ENCODE measurements at places on chromosomes 7 and 10.

- DNase-seq = no peak
Measured at GRCh38 chr7:20730611-20731010, 56.1 kb downstream of the SP8 start.

GRCh38 chr7:83976302-83976701, 218.3 kb downstream of the SEMA3A start:
- no peak for DNase-seq

DNA sequence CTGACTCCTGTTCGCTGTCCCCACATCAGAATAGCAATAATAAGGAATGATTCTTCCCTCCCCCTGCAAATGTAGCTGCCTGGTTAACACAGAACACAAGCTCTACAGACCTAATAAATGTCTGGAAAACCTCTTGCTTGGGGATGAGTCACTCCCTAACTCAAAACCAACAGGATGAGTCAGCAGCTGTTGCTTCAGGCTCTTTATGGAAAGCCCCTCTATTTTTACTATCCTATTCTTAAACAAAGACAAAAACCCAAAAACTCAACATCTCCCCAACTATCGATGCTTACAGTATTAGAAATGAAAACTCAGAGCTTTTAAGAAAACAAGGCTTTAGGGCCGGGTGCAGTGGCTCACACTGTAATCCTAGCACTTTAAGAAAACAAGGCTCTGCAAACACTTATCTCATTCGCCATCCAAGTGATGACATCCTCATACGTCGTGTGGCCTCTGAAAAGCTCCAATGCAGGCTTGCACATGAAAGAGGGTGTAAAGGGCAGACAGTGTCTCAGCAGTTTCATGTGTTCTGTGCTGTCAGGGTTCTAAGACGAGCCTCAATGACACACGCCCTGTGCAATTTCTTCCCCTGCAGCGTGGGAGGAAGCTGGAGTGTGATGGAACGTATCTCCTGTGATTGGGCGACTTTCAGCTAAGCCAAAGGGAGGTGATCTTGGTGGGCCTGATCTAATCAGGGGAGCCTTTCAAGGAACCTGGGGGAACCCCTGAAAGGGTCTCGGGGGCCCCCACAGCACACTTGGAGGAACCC, 70.1 kb downstream of the AMZ1 start:
- DNase-seq = no peak

GRCh38 chr7:153943457-153943856, 108.7 kb upstream of the DPP6 start:
- no peak for DNase-seq

GRCh38 chr10:63382066-63382465, 83.7 kb downstream of the JMJD1C start:
- no peak for DNase-seq

DNA sequence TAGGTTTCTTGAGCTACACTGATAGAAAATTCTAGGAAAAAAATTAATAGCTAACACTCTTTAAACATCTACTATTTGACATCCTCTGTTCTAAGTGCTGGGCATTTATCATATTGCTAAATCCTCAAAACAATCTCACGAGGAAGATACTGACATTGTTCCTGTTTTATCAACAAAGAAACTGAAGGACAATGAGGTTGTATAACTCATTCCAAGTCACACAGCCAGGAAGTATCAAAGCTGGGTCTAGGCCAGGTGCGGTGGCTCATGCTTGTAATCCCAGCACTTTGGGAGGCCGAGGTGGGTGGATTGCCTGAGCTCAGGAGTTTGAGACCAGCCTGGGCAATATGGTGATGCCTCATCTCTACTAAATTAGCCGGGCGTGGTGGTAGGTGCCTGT, 51.6 kb upstream of the IL6 start:
- no peak for DNase-seq

GRCh38 chr7:28104811-28105210, 75.8 kb downstream of the JAZF1 start:
- DNase-seq = no peak

GRCh38 chr10:99450156-99450555, 19.7 kb upstream of the GOT1 start:
- no peak for DNase-seq

- no peak for DNase-seq
Measured at GRCh38 chr10:122181876-122182275, 89.2 kb upstream of the BTBD16 start.

GRCh38 chr10:7523656-7524055, 112.8 kb upstream of the SFMBT2 start:
- DNase-seq = no peak

DNA sequence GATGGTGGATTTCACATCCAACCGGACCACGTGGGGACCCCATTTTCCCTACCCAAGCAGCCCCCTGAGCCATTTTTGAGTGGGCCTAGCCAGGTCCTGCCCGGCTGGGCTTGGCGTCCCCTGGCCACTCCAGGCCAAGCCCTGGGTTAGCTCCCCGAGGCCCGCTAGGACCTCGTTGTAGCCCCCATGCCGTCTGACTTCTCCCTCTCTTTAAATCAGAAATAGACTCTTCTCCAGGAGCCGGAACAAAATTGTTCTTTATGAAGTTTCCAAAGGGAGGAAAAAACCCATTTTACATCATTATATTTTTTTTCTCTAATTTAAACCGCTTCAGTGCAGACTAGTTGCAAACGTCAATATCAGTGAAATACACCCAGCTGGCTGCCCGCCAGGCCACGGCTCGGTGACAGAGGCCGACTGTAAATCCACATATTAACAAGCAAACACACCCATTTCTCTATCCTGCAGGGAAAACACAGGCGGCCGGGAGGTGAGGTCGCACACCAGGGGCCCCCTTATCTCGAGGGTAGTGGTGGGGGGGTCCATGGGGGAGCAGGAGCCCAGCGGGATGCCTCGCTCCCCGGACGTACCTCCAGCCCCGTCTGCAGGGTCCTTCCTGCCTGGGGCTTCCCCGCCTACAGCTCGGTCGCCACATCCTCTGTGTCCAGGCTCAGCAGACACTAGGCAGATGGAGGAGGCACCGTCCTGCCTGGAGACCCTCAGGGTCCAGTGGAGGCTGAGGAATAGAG, 72.7 kb downstream of the ELFN1 start:
- DNase-seq = peak; percentile 46

GRCh38 chr10:96548589-96548988, 34.9 kb upstream of the TLL2 start:
- no peak for DNase-seq

DNA sequence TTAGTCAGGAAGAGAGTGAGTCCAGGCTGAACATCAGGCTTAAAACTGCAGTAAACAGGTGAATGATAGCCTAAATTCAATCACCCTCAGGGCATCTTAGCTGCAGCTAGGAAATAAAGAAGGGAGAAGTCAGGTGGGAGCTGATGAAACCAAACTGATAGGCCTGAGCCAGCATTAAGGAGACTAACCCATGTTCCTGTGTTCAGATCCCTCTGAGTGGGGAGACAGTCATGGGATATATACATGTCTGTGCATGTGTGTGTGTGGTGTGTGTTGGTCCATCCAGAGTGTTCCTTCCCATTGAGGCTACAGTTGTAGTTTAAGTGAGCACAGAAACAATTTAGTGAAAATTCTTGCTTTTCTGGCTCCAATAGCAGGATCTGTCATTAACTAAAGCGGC, 480.9 kb downstream of the PHTF2 start:
- DNase-seq = no peak

DNA sequence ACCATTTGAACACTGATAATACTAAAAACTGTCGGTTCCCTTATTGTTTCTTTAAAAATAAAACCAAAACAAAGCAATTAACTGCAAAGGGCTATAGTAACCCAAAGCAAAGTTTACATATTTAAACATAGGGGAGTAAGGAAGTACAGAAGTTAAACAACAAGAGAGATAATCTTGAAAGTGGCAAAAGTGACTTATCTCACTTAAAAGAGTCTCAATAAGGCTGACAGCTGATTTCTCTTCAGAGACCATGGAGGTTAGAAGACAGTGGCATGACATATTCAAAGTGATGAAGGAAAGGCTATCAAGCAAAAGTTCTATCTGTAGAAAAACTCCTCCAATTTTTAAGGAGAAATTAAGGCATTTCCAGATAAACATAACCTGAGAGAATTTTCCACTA, 233.5 kb upstream of the HDAC9 start:
- DNase-seq = no peak

DNA sequence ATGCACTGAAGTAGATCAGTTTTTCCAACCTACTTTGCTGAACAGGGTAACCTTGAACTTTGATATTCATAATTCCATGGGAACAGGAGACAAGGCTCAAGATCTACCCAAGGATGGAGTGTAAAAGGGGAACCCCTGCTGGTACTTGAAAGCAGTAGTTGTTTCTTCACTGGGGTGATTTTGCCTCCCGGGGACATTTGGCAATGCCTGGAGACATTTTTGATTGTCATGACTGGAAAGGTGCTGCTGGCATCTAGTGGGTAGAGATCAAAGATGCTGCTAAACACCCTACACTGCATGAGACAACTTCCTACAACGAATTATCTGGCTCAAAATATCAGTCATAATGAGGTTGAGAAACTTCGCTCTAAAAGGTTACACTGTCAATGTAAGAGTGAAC, 214.8 kb upstream of the CTBP2 start:
- DNase-seq = no peak

- no peak for DNase-seq
Measured at GRCh38 chr10:71616817-71617654, 102.5 kb downstream of the C10orf105 start.

DNA sequence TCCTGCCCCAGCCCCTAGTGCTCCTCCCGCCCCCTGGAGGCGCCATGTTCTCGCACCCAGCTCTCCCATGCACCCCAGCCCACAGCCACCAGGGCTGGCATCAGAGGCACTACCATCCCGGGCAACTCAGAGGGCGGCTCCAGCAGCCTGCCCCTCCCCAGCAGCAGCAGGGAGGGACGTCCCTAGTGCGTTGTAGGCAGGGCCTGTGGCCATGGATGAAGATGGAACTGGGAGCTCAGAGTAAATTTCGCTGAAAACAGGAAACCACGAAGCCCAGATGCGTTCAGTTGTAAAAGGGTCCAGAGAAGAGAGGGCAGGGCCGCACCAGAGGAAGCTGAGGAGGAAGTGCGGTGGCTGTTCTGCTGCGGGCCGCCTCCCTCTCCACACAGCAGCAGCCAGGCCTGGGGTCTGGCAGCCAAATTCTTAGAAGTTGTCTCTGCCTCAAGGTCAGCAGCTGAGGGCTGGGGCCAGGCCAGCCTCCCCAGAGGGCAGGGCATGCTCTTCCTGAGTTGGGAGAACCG, 24.6 kb downstream of the VSIR start:
- peak; percentile 68 for DNase-seq

- no peak for DNase-seq
Measured at GRCh38 chr7:40237731-40238130, 102.9 kb downstream of the SUGCT start.

DNA sequence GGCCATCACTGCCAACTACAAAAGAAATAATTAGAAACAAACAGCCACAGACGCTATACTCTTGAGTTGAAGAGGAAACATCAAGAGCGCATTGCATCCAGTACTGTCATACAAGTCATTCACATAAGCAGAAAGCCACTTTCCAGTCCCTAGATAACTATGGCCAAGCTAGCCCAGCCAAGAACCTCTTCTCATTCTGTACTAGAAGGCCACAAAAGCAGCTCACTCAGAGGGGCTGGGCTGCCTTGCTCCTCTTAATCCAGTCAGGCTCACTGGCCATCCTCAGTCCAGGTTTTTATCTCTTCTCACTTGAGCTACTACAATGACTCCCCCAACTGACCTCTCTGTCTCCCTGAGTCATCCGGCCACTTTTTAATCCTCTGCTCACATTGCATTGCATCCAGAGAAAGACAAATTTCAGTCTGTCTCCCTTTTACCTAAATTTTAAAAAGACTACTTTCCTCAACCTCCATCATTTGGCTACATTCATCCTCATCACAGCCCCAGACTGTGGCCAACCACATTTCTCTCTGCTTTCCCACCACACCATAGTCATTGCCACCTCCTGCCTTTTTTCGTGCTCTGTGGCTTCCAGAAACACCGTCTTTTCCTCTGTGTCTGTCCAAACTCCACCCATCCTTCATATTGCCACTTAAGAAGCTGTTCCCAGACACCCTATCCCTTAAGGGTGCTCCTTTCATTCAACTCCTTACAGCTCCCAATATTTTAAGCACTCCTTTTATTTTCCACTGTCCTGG, 25.0 kb downstream of the PPP1R3C start:
- DNase-seq = no peak

GRCh38 chr10:70175516-70175915, 5.2 kb upstream of the SAR1A start:
- no peak for DNase-seq

DNA sequence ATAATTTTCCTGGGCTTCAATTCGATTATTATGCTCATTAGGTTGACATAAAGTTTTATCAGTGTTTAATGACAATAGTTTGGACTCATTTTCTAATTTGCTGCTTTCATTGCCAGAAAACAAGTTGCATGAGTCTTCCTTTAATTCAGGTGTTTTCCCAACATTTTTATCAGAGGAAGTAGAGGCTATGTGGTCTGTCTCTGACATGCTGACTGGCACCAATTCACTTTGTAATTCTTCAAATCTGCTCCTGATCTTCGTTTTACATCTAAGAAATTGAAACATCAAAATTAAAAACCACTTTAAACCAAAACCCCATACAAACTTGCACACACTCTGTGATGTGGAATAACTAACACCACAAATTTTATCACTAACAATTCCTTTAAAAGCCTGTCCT, 10.9 kb downstream of the CCDC186 start:
- no peak for DNase-seq

- no peak for DNase-seq
Measured at GRCh38 chr10:108050626-108051025, 886.1 kb upstream of the SORCS1 start.

DNA sequence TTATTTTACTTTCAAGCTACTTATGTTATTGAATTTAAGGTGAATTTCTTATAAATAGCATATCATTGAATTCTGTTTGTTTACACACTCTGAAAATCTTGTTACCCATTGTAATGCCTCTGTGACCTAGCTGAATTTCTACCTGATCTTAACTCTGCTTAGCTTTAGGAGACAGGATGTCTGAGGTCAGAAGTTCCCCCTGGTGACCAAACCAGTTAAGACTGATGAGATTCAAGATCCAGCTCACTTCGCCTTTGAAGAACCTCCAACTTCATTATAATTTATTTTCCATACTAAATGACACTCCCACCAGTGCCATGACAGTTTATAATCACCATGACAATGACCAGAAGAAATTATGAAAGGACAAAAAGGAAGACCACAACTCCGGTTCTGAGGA, 213.4 kb upstream of the CDC14C start:
- no peak for DNase-seq
